ENCODE measurements at places on chromosomes 3 and 15. TPM values are rescaled to one million over a fixed set of nuclear protein-coding genes. Genes with fewer than 3 reads are reported as not detected.

STRA6 gene
- not detected for total RNA-seq

LCMT2 gene
- 14.9 TPM for total RNA-seq

SLC28A2 gene
- total RNA-seq: not detected

GPR149 gene
- total RNA-seq: not detected

STARD9 gene
- total RNA-seq: 7.6 TPM

ZNF501 gene
- total RNA-seq: 6.0 TPM

RTP3 gene
- total RNA-seq: not detected

LDHAL6B gene
- total RNA-seq: not detected

VPS39 gene
- total RNA-seq: 49.2 TPM

GOLGA8H gene
- total RNA-seq: not detected

PIGX gene
- total RNA-seq: 50.5 TPM

EIF3J gene
- total RNA-seq: 186 TPM

MYLK gene
- 0.09 TPM for total RNA-seq

DCUN1D1 gene
- 61.3 TPM for total RNA-seq

ACTC1 gene
- not detected for total RNA-seq

NPAP1 gene
- total RNA-seq: not detected

SPTSSB gene
- total RNA-seq: not detected

MBD4 gene
- total RNA-seq: 48.0 TPM

CTXN2 gene
- total RNA-seq: not detected

PLXNB1 gene
- 5.5 TPM for total RNA-seq

CAV3 gene
- not detected for total RNA-seq

MKRN3 gene
- total RNA-seq: 1.1 TPM

TF gene
- total RNA-seq: 0.26 TPM

DLL4 gene
- not detected for total RNA-seq

CISH gene
- 216 TPM for total RNA-seq

CLSTN2 gene
- not detected for total RNA-seq

GOLGA6L7 gene
- total RNA-seq: not detected

GPR15 gene
- 15.6 TPM for total RNA-seq

AHSG gene
- not detected for total RNA-seq

MEIS2 gene
- total RNA-seq: not detected

CHRD gene
- 0.04 TPM for total RNA-seq

ANKUB1 gene
- not detected for total RNA-seq

PLA2G4E gene
- not detected for total RNA-seq

TRH gene
- total RNA-seq: not detected

ITIH1 gene
- total RNA-seq: not detected

COL6A5 gene
- not detected for total RNA-seq

USP8 gene
- 59.8 TPM for total RNA-seq

CILP gene
- 0.04 TPM for total RNA-seq

SEMA5B gene
- total RNA-seq: not detected

NEK10 gene
- 0.42 TPM for total RNA-seq

ADAMTS9 gene
- total RNA-seq: not detected

ERICH6 gene
- not detected for total RNA-seq

MYO5C gene
- total RNA-seq: 0.18 TPM

SLCO3A1 gene
- total RNA-seq: 10.0 TPM
